ENCODE measurements at places on chromosomes 2 and 18. TPM values are rescaled to one million over a fixed set of nuclear protein-coding genes. Genes with fewer than 3 reads are reported as not detected.

Gene TUBB8B
- total RNA-seq: not detected

DNA sequence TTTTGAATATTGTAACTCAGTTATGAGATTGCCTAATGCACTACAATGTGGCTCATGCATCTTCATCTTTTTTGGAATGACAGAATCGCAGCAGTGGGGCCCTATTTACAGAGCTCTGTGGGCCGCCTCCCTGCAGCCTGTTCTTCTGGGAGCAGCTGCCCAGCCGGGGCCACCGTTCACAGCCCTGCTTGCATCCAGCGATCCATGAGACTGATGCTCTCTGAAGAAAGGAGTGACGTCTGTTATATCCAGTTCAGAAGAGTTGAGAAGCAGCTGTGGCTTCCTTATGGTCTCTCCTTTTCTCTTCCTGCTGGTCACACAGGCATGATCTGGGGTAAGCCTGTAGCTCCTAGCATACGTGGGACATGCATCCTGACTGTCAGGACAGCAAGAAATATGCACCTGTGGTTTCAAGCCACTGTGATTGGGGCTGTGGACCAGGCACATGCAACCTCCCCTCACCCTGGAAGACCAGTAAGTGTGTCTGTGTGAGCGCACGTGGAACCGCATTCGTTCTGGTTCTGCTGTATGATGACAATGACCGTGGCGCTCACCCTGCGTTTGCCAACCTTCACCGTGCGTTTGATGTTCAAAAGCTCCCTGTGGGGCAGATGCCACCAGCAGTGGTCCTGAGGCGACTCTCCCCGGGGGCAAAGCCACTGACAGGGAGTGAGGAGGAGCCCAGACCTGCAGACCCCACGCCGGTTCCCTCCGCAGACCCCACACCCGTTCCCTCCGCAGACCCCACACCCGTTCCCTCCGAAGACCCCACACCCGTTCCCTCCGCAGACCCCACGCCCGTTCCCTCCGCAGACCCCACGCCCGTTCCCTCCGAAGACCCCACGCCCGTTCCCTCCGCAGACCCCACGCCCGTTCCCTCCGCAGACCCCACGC is 189.8 kb downstream of the TMEM18 start:
- H3K27ac ChIP-seq: no peak overlapping the region
- no peak for DNase-seq
- no peaks in the 10 kb centered on the region for H3K27me3 ChIP-seq
- no peaks in the 10 kb centered on the region for H3K4me1 ChIP-seq
- no peaks in the 10 kb centered on the region for H3K36me3 ChIP-seq
- no peak overlapping the region for H3K4me3 ChIP-seq

GRCh38 chr18:74288041-74288440 is 3.7 kb downstream of the CYB5A start:
- H3K36me3 ChIP-seq: no peaks in the 10 kb centered on the region
- peak overlapping the region; percentile 90 for H3K27ac ChIP-seq
- no peak for DNase-seq

GRCh38 chr2:131031875-131032274 is 61.4 kb downstream of the FAM168B start:
- H3K4me3 ChIP-seq: no peak overlapping the region
- DNase-seq: no peak
- no peaks in the 10 kb centered on the region for H3K36me3 ChIP-seq
- H3K27ac ChIP-seq: no peak overlapping the region

Gene SLC16A14
- total RNA-seq: 0.78 TPM

DNA sequence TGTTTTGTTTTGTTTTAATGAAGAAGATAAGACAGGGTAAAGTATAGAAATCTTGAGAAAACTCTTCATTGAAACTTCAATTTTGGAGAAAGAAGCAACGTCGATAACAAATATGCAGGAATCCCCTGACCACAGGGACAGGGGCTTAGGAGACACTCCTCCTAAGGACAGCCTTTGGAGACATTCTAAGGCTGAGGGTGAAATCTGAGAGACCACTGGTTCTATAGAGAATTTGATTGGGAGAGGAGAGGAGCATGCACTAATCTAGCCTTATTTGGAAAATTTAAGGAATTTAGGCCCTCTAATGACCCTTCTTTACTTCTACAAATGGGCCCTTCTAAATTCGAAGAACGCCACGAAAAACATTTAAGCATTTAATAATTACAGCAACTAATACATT is 207.6 kb downstream of the PPP1R1C start:
- H3K27me3 ChIP-seq: no peaks in the 10 kb centered on the region
- no peak overlapping the region for H3K4me3 ChIP-seq
- no peak for DNase-seq
- H3K4me1 ChIP-seq: no peaks in the 10 kb centered on the region
- no peaks in the 10 kb centered on the region for H3K36me3 ChIP-seq
- no peak overlapping the region for H3K27ac ChIP-seq

DNA sequence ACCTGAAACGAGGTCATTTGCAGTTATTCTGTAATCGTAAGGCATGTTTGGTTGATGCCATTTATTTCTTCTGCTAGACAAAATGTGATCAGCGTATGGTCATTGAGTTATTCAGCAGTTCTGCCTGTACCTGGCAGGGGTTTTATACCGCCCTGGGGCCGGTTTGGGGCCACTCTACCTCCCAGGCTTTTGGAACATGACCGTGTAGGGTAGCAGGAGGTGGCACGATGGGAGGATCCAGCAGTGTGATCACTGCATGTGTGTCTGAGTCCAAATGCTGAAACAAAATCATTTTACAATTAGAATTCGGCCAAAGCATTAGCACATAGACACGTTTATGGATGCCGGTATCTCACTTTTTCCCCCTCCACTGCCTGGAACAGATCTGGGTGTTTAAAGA is 26.7 kb downstream of the LPIN1 start:
- no peaks in the 10 kb centered on the region for H3K4me1 ChIP-seq
- no peaks in the 10 kb centered on the region for H3K27me3 ChIP-seq
- H3K4me3 ChIP-seq: no peak overlapping the region
- H3K27ac ChIP-seq: no peak overlapping the region
- no peak for DNase-seq
